ENCODE measurements at places on chromosomes 3 and 15.

DNA sequence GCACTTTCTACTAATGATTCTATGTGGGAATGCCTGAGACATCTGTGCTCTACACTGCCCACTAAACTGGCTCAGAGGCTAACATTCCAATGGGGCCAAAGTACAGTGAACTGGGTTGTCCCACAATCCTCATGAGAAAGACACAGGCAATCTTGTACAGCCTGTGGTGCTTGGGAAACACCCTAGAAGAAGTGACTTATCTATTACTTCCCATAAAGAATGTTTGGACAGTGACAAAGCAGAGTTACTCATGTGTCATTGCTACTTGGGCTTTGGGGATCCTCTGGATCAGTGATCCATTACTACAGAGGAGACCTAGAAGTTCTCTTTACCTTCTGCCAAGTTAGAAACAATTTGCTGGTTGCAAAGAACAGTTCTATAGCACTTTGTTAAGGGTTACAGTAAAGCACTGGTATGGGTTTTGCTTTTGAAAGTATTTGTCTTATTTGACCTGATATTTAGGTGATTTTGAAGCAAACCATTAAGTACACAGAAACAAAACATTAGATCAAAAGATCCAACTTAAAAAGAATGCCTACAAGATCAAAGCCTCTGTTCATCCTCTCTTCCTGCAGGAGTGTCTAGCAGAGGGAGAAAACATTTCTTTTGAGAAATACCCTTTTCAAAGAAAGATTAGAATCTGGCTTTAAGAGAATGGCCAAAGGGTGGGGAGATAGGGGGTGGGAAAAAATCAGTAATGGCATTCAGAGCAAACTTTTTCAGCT, 75.8 kb downstream of the CTNNB1 start:
- DNase-seq, result no peak

GRCh38 chr3:186633481-186633880, 6.7 kb upstream of the FETUB start:
- no peak for DNase-seq

DNA sequence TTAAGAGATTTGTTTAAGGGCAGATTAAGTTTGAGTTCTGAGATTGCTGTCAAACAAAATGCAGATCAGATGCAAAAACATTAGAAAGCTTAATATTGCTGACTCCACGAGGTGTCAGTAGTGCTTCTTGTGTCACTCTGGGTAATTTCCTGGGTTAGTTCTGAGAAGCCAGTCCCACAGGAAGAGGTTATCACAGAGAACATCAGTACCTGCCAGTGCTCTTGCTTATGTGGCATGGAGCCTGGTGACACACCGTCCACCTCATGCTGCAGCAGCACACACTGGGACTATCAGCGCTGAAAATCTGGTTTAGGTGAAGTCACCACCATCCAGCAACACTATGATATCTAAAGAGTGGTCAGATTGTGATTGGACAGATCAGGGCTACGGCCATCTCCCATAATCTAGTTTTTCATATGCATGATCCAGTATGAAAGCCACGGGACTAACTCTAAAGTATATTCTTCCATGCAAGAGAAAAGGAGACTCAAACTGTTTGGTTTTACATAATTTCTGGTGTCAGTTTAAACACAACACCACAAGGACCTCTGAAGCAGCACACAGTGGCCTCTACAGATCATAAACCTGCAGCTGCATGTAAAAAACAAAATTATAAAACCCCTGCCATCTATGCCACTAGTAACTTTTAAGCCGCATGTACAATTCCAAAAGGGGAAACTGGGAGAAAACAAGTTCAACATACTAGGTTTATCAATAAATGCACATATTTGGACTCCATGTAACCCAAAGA, 36.1 kb upstream of the MYO5C start:
- peak; percentile 6 for DNase-seq

DNA sequence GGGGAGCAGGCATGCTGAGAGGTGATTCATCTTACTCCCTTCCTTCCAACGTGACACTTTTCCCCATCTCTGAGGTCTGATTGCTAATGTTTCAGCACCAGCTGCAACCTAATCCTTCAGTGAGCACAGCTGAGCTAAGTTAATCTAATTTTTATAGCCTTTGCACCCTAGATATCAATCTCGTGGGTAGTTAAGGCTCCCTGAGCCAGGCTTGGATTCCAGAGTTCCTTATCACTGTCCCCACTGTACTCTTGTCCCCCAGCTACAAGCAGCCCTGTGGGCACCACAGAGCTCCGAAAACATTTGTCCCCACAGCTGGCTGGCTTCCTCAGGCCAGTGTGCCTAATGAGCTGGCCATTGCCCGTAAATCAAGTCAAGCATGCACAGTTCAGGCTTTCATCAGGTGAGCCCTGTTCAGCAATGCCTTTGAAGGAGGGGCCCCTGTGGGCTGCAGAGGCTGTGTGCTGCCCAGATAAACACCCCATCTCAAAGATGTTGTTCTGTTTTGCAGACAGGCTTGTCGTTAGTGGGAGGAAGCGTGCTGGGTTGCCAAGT, 376.9 kb upstream of the RASGRP1 start:
- DNase-seq, result no peak

DNA sequence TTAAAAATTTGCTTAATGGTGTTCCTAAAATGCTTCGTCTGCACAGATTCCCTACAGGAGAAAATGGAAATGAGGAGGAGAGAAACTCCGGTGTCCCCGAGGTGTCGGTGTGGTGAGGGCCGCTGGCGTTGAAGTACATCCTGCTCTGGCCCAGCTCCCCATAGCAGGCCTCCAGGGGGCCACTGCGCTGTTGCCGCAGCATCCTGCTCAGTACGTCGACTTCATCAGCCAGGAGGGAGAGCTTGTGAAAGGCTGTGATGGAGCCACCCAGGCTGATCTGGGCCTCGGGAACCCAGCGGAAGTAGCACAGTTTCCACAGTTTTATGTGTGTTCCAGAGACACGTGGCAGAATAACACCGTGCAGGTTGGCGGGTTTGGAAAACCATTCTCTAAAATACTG, 37.8 kb downstream of the FAN1 start:
- DNase-seq, result no peak

DNA sequence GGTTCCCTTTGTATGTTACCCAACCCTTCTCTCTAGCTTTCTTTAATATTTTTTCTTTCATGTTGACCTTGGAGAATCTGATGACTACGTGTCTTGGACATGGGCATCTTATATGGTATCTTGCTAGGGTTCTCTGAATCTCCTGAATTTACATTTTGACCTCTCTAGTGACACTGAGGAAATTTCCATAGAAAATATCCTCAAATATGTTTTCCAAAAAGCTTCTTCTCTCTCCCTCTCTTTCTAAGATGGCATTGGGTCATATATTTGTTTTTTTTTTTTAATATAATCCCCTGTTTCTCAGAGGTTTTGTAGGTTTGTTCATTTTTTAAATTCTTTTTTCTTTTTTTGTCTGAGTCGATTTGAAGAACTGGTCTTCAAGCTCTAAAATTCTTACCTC, 184.0 kb upstream of the TMC3 start:
- DNase-seq, result no peak

Data from activated CD8-positive, alpha-beta memory T cell treated with anti-CD3 and anti-CD28 coated beads for 1 hour (primary cell).